ENCODE measurements at places on chromosomes 13 and 19.
A peak's percentile ranks its signal among the peaks of the same experiment; 100 is the strongest.

GRCh38 chr13:68708336-68708908 lies 1399.2 kb upstream of the ATXN8OS start:
- no peak for DNase-seq

DNA sequence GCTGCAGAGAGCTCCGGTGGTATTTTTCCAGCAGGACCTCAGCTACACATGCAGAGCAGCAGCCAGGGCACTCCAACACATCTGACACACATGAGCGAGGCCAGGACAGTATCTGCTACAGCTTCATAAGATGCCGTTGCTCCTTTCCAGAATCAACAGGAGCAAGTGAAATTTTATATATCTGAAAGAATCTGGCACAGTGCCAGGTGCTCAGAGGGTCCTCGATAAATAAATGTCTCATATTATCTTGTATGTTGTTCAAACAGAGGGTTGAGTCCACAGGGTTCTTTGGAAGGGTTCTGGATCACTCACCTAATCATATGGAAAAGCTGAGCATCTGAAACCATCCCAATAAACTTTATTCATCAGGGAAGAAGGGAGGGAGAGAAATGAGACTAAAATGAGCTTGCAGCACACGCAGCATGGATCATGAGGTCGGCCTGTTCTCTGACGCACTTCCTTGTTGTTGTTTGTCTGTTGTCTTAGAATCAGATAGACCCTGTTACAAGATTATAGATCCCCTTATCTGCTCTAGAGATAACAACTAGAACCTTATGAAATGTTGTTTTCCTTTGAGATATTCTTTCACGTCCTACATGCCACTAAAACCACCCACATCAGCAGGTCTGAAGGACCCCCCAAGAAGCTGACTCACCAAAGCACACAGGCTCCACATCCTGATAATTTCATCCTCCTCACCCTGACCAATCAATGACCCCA lies 3.2 kb upstream of the METTL21C start:
- no peak for DNase-seq

GRCh38 chr19:1566392-1567115 lies 1.6 kb downstream of the MEX3D start:
- DNase-seq: peak; percentile 92

DNA sequence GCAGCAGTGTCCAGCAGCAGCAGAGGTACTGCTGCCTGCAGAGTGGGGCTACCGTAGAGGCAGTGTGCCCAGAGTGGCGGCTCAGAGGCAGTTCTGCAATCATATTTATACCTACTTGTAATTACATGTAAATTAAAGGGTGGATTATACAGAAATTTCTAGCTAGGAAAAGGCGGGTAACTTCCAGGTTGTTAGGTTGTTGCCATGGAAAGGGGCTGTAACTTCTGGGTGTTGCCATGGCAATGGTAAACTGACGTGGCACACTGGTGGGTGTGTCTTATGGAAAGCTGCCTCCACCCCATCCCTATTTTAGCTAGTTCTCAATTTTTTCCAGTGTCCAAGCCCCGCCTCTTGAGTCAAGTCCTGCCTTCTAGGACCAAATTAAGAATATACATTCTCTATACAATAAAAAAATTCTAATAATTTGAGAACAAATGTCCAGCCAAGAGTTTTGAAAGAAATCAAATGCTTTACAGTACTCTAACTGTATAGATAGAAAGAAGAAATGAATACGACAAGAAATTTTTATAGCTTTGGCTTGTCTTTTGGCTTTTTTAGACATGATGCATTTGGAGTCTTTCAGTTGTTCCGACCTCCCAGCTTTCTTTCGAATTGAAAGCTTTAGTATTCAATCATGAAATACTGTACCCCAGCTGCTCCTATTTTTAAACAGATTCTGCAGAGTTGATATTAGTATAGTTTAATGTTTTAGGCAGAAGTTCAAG lies 816.6 kb downstream of the DIAPH3 start:
- peak; percentile 45 for DNase-seq

DNA sequence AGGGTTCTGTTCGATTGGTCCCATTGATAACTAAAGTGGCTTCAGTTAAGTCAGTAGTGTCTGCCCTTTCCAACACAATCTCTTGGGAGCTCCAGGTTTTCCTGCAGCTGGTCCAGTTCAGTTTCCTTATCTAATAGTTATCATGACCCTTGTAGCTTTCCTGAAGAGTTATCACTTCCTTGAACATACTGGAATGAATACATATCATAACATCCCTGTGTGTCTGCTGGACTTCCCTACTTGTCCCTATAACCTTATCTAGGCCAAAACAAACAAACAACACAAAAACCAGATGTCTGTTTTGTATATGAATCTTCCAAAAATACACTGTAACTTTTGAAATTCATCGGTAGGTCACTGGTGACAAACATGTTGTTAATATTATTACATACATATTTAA lies 167.6 kb downstream of the DCT start:
- no peak for DNase-seq

DNA sequence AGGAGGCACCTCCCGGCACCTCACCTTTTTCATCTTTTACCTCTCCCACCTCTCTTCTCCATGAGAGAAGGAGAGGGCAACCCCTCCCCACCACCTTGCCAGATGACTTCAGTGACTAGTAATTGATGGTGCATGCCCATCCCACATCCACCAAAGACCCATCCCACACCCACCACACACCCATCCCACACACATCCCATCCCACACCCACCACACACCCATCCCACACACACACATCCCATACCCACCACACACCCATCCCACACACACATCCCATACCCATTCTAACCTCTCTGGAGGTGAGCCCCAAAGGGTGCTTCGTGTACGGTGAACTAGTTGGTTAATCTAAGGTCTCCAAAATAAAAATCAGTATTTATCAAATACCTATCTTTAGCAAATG lies 44.7 kb downstream of the STK24 start:
- DNase-seq: no peak

DNA sequence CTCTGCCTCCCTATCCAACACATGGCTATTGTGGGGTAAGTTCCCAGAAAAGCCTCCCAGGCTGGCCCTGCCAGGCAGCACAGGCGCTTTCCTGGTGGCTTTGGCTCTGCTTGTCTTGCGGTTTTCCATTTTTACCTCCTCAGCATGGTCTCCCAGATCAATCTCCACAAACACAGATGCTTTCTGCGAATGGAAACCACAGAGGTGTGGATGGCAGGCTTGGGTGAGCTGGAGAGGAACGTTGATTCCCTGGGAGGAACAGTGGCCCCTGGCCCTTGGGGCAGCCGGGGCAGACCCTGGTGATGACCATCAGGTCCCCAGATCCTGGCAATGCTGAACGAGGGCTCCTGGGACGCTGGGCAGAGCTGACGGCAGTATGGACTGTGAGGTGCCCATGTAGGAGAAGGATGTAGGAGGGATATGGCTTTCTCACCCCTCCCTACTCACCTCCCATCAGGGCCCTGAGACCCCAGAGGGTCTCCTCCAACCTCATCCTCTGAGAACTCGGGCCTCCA lies 6.6 kb downstream of the C13orf46 start:
- peak; percentile 36 for DNase-seq

- DNase-seq: peak; percentile 30
Measured at GRCh38 chr19:46297700-46298478, 1.0 kb downstream of the HIF3A start.

Measured in kidney (tissue), 22 donors.